Activated CD4-positive, alpha-beta T cell treated with anti-CD3 and anti-CD28 coated beads, Interleukin-2, Interleukin-6, amounts not matched to agents 100 ng/mL and 50 ng/mL, durations not matched to agents 16 hours and 8 hours (primary cell): ENCODE measurements at places on chromosomes 4 and X.
A peak's percentile ranks its signal among the peaks of the same experiment; 100 is the strongest.

DNA sequence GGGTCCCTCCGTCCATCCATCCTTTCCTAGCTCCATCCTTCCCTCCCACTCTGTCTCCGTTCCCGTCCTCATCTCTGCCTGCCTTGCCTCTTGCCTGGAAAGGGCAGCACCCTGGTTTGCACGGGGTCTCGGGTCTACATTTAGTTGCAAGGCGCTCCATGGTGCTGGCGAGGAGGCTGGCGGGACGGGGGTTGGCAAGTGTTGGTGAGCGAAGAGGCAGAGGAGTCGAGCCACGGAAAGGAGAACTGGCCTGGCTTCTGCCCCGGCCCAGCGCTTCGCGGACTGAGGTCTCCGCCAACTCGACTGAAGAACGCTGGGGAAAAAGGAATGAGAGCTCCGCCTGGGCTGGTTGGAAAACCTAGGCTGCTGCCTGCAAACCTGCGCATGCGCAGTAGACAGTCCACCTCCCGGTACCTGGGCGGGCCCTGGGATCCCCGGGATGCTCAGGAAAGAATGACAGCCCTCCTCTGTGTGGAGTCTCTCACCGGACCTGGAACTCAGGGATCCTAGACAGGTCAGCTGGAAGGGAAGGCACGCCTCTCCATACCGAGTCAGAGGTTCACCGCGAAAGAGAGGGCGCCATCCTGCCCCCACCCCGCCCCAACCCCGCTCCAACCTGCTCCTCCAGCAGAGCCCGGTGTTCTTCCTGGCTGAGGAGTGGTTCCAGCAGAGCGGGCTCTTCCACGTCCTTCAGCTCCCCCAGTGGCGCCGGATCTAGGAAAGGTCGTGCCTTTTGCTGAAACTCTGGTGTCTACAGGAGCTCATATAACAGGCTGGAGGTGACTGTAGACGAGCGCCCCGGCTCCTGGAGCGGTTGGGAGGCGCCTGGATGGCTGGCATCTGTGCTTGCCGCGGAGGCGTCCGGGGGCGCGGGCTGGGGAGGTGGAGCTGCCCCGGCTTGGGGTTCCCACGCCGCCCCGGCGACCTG is 6.0 kb downstream of the FRG2 start:
- peak; percentile 24 for DNase-seq

- no peak for DNase-seq
These were observed 3.4 kb downstream of the CLCN4 start for GRCh38 chrX:10160211-10160610.

DNA sequence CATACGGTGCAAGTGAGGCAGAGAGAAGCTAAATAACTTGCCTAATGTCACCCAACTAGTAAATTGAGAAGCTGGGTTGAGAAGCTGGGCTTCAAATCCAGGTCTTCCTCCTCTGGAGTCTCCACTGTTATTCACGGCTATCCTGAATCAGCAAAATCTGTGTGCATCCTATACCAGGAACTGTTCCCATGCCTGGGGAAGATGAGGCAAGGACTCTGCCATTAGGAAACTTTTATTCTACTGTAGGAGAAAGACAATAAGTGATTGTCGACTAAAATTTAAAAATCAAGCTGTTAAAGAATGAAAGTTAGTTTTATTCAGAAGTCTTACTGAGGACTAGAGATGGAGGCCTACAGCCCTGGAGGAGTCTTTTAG is 872 bp upstream of the TEC start:
- DNase-seq: no peak

DNA sequence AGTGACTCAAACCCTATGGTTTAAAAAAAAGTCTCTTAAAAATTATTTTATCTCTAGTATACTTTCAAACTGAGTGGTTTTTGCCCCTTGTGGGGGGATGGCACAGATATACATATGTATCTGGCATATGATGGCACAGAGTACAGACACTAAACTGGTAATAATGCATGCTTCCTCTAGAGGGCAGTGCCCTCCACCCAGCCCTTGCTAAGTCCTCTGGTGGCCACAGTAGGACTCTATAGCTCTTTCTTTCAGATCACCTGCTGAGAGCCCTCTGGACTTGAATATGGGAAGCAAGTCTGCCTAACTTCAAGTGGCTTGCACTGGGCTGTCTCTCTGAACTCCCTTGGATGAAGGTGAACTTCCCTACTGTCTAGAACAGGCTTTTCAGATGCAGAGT is 66.3 kb downstream of the TSPAN7 start:
- peak; percentile 59 for DNase-seq

DNA sequence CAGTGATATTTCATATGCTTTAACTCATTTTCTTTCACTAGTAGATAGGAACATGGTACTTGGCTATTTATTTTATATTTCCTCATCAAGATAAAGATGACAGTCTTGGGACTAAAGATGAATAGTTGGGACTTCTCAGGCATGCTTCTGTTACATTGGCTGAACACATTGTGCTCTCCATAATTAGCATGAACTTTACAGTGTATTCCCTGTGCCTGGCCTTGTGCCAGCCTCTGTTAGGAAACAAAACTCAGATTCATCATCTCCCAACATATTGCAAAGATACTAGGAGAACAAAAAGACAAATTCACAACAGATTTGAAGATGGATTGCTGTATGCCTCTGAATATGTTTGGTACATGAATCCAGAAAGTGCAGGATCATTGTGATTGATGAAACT is 26.4 kb downstream of the GRIA2 start:
- no peak for DNase-seq

DNA sequence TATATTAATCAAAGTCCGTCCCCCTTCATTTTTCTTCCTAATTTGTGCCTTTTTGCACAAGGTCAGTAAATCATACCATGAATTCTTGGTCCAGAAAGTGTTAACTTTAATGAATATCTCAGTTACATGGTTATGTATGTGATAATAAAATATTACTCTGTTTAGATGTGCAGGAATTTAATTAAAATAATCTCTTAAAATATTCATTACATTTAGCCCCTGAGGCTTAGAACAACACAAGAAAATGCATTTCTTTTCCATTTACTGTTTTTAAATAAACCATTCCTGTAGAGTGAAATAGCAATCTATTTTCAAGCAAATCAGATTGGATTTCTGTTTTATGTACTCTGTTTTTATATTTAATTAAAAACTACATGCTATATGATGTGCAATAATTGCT is 17.6 kb downstream of the MAB21L2 start:
- no peak for DNase-seq

GRCh38 chrX:30613721-30614120 is 36.2 kb upstream of the TASL start:
- no peak for DNase-seq
